ENCODE measurements at places on chromosomes 1 and 21. TPM values are rescaled to one million over a fixed set of nuclear protein-coding genes. Genes with fewer than 3 reads are reported as not detected.

The VPS13D gene
- total RNA-seq: 5.8 TPM

The KIF17 gene
- total RNA-seq: 3.6 TPM

The SDE2 gene
- total RNA-seq: 44.3 TPM

The PARS2 gene
- total RNA-seq: 4.1 TPM

The WNT9A gene
- total RNA-seq: 25.8 TPM

The PKLR gene
- not detected for total RNA-seq

The CLDN8 gene
- total RNA-seq: not detected

The ANP32E gene
- 81.9 TPM for total RNA-seq

The DISC1 gene
- 5.0 TPM for total RNA-seq

The TMEM52 gene
- total RNA-seq: not detected

The SPRR2F gene
- total RNA-seq: not detected

The RNU1-3 gene
- total RNA-seq: under 0.01 TPM

The LCE3A gene
- total RNA-seq: not detected

The TNFRSF8 gene
- total RNA-seq: not detected

The FAM167B gene
- total RNA-seq: 5.8 TPM

The UBL4B gene
- 0.83 TPM for total RNA-seq

The FNDC5 gene
- 0.41 TPM for total RNA-seq

The RHBDL2 gene
- total RNA-seq: 3.3 TPM

The FMO2 gene
- not detected for total RNA-seq

The SNX7 gene
- total RNA-seq: 72.5 TPM

The IL19 gene
- not detected for total RNA-seq

The CACHD1 gene
- 4.5 TPM for total RNA-seq

The PGBD5 gene
- 2.5 TPM for total RNA-seq
